ENCODE measurements at places on chromosomes 5 and 9.
A peak's percentile ranks its signal among the peaks of the same experiment; 100 is the strongest.

DNA sequence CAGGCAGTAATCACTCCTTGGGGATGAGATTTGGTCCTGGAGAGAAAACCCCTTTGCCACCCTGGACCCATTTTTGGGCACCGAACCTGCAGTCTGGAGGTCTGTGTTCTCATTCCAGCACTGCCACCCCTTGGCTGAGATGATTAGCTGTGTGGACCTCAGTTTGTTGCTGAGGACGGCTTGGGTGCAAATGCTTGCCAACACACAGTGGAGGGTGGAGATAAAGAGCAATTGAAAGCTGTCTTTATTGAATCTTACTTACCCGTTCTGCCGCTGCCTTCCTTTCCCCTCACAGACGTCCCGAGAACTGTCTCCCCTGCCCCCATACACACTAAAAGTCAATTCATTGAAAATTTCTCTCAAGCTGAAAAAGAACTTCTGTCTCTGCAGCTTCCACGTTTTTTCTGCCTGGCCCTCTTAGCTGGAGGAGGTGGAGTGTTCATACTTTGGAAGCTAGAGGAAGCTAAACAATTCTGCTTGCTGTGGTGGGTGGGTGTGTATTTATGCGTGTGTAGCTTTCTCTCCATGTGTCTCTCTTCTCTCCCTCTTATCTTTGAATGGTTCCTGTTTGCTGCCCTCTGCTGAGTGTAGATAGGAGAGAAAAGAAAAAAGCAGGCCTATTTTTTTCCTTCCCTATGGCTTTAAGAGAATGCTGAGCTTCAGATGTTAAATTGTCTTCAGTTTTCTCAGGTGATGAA is 6.6 kb downstream of the GALNT10 start:
- no peak for DNase-seq

DNA sequence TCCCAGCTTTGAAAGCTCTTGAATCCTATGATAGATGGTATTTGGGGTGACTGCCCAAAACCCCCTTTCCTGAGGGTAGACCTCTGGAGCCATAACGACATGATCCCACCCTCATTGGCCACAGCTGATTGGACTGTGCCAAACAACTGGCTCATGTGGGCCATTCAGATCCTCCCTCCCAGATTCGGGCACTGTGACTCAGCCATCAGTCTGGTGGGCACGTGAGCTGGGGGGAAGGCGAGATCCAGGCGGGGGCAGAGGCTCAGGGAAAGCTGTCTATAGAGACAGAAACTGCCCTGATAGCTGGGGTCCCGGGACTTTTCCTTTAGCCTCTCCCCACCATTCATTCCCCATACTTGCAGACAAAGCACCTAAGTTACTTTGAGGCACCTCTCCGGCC is 15.1 kb upstream of the NCS1 start:
- peak; percentile 55 for DNase-seq

DNA sequence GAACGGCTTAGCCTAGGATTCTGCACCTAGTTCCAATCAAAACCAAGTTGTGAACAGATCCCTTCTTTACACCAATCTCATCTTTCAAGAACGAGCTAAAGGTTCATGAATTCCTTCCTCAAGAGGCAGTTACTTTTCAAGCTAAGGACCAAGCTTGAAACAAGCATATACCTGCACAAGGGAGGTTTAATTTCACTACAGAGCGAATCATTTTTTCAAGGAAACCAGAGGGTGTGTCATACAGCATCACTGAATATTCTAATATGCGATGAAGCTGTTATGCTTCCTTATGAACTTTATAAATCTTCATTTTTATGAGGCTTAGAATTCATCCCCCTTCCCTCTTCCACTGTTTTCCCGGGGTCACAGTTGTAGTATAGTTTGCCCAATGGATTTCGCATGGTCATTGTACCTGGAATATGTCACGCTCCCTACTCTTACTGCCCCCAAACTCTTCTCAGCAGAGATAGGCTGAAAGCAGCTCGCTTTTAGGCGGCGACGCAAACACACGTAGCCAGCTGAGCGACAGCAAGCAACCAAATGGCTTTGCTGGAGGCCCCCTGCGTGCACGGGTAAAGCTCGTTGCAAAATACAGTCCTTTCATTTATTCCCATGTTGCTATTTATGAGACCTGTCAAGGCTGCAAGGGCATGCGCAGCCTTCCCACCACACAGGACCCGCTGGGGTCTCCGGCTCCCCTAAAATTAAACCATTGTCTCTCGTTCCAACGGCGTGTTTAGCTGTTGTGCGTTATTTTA is 832 bp downstream of the LMBRD2 start:
- DNase-seq: peak; percentile 53

DNA sequence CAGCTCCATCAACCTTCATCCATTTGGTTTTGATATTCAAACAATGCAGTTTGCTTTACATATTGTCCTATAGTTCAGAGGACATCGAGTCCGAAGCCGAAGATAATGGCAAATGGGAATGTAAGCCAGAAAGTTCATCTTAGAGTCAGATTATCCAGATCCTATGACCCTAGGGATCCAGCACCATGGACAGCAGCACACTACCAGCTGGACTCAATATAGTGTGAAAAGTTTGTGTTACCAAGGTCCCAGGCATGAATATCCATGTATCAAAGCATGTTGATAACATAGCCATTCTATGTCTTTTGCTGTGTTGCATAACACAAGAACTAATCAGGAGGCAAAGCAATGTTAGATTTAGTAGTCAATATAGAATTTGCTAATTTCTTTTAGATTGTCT is 46.3 kb downstream of the FSTL4 start:
- peak; percentile 26 for DNase-seq

DNA sequence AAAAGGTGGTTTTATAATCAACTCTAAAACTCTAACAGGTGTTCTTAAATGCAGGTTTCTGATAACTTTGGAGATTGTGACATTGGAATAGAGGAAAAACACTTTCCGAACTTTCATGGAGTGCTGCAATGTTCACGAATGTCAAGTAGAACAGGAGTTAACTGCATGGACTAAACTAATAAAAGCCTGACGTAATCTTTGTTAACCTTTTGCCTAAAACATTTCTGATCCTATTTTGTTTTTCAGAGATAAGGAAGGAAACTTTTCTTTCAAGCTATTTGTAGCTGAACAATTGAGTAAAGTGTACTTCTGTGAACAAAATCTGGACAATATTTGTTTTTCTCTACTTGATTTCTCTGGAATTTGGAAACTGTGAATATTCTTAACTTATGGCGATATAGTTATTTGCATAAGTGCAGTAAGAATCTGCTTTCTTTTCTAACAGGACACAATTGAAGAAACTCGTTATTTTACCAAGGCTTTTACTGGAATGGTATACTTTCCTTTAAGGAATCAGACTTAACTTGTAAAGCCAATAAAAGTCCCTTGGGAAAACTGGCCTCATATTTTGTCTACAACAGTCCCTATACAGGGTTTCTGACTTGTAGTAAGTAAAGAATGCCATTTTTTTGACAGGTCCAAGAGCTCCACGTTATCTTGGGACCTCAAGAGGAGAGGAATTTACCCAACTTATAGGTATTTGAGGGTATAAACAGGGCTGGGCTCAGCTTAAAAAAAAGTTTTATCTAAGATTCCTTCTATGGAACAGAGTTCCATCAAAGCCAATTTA is 154.7 kb downstream of the NXNL2 start:
- no peak for DNase-seq

GRCh38 chr9:3858961-3859360 is 333.2 kb upstream of the RFX3 start:
- no peak for DNase-seq

DNA sequence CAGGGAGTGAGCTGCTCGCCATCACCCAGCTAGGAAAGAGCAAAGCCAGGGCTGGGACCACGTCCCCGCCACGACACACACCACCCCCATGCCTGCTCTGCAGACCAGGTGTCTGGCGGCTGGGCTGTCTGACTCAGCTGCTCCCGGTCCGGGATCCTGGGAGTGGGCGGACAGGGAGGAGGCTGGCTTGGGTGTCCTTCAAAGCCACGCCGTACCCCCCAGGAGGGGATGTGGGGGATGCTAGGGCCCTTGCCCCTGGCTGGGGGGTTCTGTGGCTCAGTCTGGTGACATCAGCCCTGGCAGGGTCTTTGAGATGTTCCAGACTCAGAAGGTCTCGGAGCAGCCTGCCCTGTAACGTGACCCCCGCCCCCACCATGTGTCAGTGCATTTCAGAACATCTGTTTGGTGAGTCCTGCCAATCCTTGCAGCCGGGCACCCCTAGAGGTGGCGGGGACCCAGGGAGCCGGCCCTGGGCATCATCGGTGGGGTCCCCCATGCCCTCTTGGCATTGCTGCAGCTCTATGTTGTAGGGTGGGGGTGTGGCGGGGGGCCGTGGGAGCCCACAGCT is 62.3 kb downstream of the HMCN2 start:
- DNase-seq: no peak

GRCh38 chr5:138918686-138919085 is 43.6 kb upstream of the LRRTM2 start:
- no peak for DNase-seq

DNA sequence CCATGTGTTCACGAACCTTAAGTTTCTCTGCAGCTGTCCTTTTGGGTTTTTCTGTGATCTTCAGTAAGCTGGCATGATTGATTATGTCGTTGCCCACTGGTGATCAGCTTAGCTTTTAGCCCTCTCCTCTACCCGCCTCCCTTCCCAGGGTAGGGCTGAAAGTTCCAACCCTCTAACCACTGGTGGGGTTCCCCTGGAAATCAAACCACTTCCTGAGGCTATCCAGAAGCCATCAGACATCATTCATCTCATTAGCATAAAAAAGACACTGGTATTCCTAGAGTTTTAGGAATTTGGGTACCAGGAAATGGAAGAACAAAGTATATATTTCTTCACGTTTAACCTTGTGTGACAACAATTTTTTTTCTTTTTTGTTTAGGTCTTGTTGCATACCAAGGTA is 29.8 kb downstream of the SPIN1 start:
- no peak for DNase-seq

DNA sequence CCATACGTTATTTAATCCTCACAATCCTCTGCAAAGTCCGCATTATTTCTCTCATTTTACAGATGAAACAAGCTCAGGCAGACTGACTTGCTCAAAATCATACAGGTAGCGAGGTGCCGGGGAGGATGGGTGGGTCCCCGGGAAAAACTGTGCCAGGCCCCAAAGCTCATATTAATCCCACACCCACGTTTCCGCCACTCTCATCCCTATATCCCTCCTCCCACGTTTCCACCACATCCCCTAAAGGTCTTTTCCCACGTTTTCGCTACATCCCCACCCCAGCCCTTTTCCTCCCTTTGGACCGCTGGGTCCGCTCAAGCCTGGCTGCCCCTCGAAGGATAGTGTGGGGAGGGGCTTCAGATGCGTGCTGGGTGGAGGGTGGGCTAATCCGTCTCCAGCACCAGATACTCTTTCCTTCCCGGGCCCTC is 434 bp upstream of the FSD1L start:
- no peak for DNase-seq

GRCh38 chr9:76198336-76198735 is 195.9 kb downstream of the RFK start:
- peak; percentile 55 for DNase-seq

DNA sequence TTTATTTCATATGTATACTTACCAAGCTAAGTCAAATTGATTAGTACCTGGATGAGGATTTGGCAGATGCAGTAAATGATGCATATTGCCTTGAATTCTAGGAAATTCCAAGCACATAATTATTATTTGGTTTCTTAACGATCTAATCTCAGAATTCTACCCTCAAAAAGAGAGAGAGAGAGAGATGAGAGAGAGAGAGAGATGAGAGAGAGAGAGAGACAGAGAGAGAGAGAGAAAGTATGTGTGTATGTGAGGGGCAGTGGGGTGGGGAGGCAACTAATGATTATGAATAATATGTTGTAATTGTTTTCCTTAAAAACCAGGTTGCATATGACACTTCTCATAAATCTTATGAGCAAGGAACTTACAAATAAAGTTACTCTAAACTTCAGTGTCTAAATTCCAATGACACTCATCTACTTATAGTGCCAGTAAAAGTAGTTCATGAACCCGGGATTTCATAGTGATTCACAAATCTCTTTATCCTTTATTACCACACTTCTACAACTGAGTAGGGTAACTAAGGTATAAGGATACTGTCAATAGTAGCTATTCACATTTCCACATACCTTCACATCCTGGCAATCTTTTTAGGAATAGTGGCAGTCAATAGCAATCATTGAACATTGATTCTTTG is 60.5 kb upstream of the EDIL3 start:
- no peak for DNase-seq

GRCh38 chr5:96427824-96428223 is 5.2 kb downstream of the PCSK1 start:
- DNase-seq: peak; percentile 17

DNA sequence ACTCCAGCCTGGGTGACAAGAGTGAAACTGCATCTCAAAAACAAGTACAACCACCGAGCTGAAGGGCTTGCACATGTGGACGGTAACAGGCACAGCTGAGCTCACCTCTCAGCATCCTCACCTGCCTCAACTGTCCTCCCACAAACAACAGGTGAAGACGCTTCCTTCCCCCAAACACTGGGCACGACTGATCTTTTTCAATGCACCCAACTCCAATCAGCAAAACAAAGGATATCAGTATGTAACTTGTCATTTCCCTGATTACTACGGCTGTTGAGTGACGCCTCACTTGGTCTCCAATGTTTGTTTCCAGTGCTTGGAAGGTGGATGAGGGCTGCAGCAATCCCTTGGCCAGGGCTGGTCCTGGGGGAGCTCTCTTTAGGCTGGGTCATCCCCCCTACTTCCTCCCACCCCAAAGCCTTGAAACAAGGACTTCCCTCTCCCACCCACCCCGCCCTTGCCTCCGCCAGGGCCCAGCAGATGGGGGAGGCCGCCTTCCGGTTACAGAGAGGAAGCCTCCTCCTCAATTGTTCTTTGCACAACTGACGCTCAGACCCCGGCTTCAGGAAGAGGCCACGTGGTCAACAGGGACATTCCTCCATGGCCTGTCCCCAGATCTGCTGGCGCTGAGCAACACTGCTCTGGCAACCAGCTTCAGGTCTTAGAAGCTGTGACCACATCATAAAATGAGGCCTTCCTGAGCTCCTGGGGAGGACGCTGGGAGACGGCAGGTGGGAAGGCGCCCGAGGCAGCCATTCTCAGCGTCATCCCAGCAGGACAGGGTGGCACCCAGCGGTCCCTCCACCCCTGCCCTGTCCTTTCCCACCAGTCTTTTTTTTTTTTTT is 5.9 kb downstream of the FAM78A start:
- no peak for DNase-seq

GRCh38 chr5:177500685-177501522 is 3.5 kb upstream of the PDLIM7 start:
- DNase-seq: peak; percentile 88

GRCh38 chr5:141947316-141947715 is 10.7 kb downstream of the PCDH12 start:
- no peak for DNase-seq

- DNase-seq: no peak
Measured at GRCh38 chr5:124905256-124906130, 159.1 kb upstream of the ZNF608 start.

DNA sequence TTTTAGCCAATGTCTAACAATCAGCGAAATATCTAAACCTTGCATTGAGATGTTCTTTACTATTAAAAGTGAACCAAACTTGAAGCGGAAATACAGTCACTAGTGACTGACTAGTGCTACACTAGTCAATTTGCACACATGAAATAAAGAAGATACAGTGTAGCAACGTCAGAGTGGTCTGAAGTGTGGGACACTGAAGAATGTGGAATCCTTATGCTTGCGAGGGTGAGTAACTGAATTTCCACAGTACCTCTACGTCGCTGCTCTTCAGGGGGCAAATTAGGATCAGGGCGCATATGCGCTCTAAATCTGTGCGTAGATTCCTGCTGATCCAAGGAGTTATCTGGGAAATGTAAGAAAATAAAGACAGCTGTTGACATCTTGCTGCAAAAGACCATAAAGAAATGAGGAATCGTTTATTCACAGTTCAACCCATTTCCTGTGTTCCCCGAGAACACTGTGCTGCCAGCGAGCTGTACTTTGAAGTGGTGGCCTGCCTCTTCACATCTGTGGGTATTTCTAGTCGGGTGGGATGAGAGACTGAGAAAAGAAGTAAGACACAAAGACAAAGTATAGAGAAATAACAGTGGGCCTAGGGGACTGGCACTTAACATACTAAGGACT is 39.8 kb upstream of the FLT4 start:
- no peak for DNase-seq
